Stimulated activated CD4-positive, alpha-beta T cell treated with anti-CD3 and anti-CD28 coated beads, Interleukin-12 subunit alpha, Interleukin-12 subunit beta, amount 100 ng/mL, for 24 hours (primary cell): ENCODE measurements at places on chromosomes 11 and 22.

DNA sequence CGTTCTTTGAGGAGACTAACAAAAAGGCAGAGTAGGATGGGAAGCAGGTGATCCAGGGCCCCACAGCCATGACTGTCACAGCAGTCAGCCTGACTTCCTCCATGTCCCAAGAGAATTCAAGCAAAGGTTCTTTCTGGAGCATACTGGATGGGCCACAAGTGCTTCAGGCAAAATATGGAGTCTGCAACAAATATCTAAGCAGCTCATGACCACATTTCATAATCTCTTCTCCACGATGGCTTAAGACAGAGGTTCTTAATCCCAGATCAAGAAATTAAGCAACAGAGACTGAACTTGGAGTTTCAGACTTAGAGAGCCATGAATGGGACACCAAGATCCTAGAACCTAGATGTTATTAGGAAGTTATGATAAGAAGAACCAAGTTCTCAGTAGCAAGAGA lies 31.6 kb downstream of the GUCY1A2 start:
- DNase-seq, result no peak

DNA sequence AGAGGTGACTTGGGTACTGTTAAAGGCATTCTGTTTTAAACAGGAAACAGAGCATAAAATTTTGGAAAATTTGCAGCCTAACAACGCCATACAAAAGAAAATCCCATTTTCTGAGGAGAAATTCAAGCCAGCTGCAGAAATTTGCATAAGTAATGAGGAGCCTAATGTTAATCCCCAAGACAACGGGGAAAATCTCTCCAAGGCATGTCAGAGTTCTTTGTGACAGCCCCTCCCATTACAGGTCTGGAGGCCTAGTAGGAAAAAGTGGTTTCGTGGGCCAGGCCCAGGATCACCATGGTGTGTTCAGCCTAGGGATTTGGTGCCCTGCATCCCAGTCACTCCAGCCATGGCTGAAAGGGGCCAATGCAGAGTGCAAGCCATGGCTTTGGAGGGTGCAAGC lies 1333.1 kb upstream of the TENM4 start:
- DNase-seq, result no peak

GRCh38 chr11:115958089-115959000 lies 454.1 kb upstream of the CADM1 start:
- DNase-seq, result no peak

DNA sequence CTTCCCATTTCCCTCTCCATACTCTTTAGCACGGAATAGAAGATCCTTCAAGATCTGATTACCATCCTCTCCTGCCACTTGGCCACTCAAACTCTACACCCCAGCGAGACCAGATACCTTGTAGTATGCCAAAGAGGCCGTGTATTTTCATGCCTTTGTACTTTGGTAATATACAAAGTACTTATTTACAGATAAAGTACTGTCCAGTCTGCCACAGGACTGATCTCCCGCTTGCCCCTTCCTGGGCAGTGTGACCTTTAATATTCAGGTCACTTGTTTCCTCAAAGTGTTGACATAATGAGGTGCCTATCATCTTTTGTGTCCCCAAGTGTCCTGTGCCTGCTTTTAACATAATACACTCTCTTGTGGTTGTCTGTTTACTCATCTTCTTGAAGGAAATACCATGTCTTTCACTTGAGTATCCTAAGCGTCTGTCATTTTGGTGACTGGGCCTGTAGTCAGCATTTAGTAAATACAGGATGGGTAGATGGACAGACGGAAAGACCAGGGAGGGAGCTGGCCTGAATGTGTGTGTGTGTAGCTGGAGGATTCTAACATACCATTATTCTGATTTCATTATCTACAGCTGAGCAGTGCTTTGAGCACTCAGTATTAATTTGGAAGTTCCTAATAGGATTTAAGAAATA lies 137.4 kb downstream of the NAV2 start:
- DNase-seq, result no peak

DNA sequence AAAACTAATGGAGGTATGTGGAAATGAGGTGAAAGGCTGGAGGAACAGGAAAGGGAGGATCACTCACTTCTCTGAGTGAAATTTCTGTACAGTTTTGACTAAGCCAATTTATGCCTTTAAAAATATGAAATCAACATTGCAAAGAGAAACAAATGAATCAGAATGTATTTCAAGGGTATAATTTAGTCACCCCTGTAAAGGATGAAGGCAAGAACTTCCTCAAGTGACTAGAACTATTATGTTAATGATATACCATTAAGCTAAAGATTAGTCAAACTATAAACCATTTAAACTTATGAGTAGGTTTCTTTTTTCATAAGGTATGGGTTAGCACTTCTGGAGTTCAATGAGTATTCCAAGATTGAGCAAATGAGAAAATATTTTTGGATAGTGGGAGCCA lies 184.5 kb upstream of the CHORDC1 start:
- DNase-seq, result no peak

DNA sequence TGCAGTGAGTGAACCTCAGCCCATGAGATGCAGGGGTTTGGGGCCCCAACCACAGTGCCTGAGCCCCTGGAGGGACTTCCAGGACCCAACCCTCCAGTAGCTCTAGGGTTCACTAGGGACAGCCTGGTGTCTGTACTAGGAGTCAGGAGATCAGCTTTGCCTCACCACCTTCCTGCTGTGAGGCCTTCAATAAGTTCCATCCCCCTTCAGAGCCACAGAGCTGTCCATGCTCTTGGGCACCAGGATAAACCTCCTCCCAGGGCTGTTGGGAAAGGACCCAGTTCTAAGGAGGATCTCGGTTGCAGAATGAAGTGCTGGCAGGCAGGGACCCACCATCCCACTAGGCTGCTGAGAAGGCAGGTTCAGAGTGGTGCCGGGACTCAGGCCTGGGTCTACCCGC lies 9.7 kb downstream of the ARHGEF17 start:
- no peak for DNase-seq

- no peak for DNase-seq
These were observed 732 bp upstream of the SORL1 start for GRCh38 chr11:121451178-121451985.

- no peak for DNase-seq
These were observed 33.4 kb upstream of the ATXN10 start for GRCh38 chr22:45638197-45638596.

DNA sequence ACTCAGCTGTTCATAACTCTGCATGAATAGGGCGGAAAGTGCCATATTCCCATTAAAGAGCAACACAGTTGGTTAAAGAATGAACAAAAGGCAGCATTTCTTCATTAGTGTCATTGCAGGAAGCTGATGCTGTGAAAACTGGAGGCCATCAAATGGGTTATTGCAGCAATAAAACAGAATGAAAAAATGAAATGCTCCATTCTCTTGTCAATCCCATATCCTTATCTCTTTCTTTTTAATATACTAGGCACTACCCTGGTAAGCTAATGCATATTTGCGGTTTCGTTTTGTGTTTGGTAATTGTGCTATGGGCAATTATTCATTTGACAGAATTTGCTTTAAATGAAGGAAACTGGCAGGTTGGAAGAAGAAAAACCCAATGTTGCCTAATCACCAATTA lies 25.3 kb downstream of the C11orf71 start:
- DNase-seq, result no peak

GRCh38 chr22:45227645-45228400 lies 12.9 kb downstream of the KIAA0930 start:
- DNase-seq, result no peak

GRCh38 chr22:47776329-47776728 lies 1013.9 kb downstream of the TBC1D22A start:
- DNase-seq, result no peak

GRCh38 chr11:84853841-84854497 lies 773.2 kb downstream of the DLG2 start:
- no peak for DNase-seq

GRCh38 chr11:45850446-45850845 lies 3.2 kb downstream of the CRY2 start:
- no peak for DNase-seq

- DNase-seq, result no peak
These were observed 2193.4 kb upstream of the RAG2 start for GRCh38 chr11:38791346-38791961.

GRCh38 chr11:68338051-68338780 lies 25.8 kb downstream of the LRP5 start:
- no peak for DNase-seq

DNA sequence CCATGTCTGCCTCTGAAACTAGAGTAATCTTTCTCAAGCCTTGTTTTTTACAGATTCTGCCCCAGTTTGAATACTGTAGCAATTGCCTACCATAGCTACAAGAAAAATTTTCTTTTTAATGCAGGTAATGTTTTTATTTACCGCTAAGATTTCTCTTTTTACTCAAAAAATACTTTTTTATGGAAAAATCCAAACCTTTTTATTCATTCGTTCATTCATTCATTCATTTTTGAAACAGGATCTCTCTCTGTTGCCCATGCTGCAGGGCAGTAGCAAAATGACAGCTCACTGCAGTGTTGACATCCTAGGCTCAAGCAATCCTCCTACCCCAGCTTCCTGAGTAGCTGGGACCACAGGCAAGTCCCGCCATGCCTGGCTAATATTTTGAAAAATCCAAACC lies 2.7 kb upstream of the CPT1A start:
- no peak for DNase-seq

DNA sequence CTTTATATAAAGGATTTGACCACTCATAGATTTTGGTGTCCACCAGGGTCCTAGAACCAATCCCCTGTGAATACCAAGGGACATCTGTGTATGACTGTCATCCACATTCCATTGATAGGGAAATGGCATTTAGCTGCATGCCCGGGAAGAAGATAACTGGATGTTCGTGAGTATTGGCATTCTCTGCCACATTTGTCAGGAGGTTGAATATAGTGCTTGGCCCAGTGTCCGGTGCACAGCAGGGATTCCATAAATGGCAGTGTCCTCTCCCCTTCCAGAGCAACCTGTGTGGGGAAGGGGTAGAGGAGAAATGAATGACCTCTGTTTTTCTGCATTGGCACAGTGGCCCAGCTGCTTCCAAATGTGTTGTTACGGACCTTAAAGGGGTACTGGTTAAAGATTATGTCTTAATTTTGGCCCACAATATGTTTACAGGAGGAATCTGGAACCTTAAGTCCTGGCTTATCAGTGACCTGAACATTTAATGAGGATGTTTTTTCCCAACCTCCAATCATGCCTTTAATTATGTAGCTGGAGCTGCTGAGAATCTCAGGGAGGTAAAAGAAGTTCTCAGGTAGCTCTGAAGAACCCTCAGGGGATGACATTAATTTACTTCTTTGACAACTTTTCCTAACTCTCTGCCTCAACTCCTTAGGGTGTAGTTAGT lies 33.6 kb upstream of the OR4B1 start:
- DNase-seq, result no peak

DNA sequence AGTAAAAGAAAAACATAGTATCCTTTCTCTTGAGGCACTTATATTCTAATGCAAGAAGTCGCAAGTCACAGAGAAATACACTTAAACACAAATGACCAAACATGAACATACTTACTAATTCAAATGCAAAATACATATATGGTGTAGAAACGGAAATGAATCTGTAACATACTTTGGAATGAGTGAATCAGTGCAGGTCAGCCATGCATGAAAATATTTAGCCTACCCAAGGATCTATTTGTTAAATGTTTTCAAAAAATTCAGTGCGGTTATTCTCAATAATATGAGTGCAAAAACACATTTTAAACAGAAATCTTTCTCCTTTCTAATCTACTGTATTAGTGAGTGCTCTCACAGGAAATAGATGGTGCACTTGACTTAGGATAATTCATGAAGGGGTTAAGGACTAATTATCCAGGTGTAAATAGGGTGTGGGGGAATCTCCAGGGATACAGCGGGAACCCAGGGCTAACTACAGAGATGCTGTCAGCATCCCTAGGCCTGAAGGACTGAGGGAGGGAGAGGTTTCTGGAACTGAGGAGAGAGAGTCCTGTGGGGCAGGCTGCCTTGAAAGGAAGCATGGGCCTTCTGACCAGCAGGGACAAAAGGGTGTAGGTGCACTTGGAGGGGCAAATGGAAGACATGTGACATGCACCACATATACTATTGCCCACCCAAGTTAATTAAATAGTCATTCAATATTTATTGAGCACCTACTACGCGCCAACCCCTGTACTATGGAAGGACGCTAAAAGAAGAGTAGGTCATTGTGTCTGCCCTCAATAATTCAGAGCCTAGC lies 139.2 kb downstream of the MAML2 start:
- DNase-seq, result no peak

DNA sequence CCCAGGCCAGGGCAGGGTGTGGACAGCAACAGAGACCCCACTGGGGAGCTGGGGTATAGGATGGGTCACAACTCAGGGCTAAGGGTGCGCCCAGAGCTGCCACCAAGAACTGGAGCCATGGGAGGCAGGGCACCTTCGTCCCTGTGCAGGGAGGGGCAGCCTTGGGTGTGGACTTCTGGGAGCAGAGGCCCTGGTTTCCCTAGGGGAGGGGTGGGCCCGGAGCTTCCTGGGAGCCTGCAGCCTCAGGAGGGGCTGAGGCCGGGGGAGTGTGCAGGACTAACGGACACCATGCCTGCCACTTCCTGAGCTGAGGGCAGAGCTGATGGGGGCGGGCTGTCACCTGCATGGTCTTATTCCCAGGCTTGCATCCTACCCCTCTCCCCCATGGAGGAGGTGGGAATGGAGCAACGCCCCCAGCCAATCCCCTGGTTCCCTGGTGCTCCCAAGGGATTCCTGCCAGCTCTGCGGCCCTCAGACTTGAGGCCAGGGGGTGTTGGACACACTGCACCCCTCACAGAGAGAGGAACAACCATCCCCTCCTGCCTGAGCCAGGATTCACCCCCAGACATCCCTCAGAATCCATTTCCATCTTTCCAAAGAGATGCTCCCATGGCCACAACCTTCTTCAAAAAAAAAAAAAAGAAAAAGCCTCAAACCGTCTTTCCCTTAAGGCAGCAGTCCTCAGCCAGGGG lies 225.7 kb downstream of the CTTN start:
- no peak for DNase-seq

- no peak for DNase-seq
These were observed 2.2 kb upstream of the MRGPRG start for GRCh38 chr11:3220521-3221407.

GRCh38 chr11:1359556-1359955 lies 30.2 kb upstream of the BRSK2 start:
- no peak for DNase-seq

DNA sequence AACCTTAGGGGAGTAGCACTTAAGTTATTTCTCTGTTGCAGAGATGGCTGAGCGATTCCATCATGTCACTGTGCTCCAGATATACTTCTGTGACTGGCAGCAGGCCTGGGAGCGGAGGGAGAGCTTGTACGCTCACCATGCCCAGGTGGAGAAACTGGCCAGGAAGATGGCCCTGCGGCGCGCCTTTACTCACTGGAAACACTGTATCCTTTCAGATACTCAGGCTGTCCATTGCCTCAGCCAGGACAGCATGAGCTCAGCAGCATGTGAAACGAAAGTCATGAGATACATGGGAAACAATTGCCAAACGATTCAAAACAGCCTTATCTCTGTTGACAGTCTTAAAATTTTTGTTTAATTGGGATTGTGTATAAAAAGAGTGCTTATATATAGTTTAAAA lies 78.9 kb downstream of the SFI1 start:
- no peak for DNase-seq

DNA sequence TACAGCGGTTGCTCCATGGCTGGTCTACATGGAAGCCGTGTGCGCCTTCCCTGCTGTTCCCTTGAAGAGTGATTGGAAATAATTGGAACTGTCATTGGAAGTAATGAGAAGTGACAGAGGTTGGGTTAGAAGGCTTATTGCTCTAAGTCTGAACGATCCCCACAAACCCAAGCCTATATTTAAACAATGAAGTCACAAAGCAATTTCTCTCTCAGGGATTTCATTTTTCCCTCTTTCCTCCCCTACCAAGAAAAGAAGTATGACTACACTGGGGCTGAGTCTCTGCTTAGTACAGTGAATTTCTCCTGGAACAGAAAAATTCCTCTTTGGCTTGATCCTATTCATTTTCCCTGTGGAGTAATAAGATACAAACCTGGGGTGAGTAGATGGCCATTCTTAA lies 7.8 kb downstream of the CLMP start:
- no peak for DNase-seq

- DNase-seq, result no peak
These were observed 16.1 kb downstream of the MFNG start for GRCh38 chr22:37470087-37470445.
